ENCODE measurements at places on chromosomes 13 and 19.
A peak's percentile ranks its signal among the peaks of the same experiment; 100 is the strongest.

DNA sequence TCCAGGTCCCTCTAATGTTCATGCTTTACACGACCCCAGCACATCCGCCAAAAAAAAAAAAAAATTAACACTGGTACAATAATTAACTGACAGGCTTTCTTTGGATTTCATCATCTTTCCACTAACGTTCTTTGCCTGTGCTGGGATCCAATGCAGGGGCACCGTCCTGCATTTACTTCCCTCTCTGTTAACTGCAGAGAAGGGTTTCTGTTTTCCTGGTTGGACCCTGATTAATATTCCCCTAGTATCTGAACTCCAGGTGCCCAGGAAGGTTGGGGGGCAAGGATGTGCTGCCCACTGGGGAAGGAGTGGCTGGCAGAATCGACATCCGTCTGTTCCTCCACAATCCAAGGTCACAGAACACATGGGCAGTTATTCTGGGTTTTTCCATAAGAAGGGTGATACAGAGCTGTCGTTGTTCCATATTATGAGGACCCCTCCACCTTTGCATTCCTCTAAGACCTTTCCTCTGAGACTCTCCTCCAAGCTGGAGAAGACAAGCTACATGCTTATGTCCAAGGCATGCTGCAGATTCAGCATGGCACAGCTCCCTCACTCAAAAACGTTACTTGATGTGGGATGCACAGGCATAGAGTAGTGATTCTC, 4.5 kb upstream of the LAIR1 start:
- no peak for DNase-seq

DNA sequence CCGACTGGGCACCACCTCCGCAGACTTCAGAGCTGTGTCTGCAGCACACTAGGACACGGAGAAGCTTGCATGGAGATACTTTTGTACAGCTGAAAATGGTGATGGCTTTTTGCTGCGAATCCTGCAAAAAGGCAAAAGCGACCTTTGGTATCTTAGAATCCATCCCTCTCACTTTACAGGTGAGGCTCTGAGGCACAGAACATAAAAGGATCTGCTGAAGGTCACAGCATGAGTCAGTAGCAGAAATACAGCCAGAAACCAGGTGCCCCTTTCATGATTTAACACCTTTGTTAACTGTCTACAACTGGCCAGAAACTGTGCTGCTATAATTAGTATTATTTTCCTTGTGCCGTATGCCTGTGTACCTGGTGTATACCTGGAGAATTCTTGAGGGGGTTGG, 48.3 kb downstream of the EFNB2 start:
- DNase-seq, result no peak

GRCh38 chr13:111380431-111380830, 60.0 kb downstream of the TEX29 start:
- DNase-seq, result no peak

GRCh38 chr13:26816881-26817280, 56.3 kb upstream of the GPR12 start:
- DNase-seq, result no peak

- peak; percentile 56 for DNase-seq
Observed at GRCh38 chr19:10419200-10419645, 1.1 kb upstream of the PDE4A start.

GRCh38 chr13:40664350-40665125, 1.9 kb downstream of the FOXO1 start:
- DNase-seq, result peak; percentile 71

- no peak for DNase-seq
Observed at GRCh38 chr13:79908381-79908780, 427.4 kb downstream of the NDFIP2 start.

DNA sequence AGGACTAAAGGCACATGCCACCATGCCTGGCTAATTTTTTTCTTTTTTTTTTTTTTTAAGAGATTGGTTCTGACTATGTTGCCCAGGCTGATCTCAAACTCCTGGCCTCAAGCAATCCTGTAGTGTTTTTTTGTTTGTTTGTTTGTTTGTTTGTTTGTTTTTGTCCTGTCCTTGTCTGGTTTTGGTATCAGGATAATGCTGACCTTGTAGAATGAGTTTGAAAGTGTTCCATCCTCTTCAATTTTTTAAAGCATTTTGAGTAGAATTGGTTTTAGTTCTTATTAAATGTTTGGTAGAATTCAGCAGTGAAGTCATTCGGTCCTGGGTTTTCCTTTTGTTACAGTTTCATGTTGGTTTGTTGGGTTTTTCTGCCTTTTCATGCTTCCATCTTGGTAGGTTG, 19.2 kb downstream of the CEACAM4 start:
- no peak for DNase-seq

DNA sequence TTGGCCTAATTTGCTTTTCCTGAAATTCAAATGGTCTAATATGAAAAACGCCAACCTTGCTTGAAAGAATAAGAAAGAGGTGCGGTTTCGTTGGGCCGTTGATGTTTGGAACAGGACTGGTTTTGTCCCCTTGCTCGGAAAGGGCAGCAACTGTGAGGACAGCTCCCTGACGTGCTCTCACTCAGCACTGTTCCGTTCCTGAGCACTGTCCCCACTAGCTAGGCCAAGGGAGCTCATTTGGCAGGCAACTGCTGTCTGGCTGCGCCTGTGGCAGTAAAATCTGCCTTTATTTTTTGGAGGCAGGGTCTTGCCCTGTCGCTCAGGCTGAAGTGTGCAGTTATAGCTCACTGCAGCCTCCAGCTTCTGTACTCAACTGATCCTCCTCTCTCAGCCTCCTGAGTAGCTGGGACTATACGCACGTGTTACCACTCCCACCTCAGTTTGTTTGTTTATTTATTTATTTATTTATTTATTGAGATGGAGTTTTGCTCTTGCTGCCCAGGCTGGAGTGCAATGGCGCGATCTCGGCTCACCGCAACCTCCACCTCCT, 4.5 kb downstream of the LDLR start:
- DNase-seq, result no peak

- no peak for DNase-seq
Observed at GRCh38 chr19:47497821-47498520, 14.0 kb upstream of the KPTN start.

DNA sequence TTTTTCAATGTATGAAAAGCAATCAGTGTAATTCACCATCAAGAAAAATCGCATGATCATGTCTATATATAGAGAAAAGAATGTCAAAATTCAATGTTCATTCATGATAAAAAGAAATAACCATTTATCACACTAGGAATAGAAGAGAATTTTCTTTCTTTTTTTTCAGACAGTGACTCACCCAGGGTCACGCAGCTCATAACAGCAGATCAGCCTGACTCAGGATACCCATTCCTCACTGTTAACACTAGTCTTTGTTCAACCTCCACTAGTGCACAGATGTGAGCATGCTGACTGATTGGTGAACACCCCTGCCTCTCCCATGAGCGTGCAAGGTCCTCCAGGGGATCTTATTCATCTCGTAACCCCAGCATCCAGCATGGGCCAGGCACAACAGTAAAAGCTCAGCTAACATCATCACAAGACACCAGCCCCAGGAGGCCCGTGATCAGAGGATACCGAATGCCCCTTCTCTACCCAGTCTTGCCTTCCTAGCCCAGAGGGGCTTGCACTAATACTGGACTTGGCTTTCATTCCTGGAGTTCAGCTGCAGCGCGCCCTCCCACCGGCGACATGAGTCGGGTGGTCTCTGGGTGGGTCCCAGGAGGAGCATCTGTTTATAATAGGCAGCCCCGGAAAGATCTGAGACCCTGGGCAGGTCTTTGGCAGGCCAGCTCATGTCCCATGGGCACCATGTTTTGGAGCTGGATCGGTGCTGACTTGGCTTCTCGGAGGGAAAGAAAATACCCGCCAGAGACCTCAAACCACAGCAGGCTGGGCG, 539.5 kb upstream of the SLC10A2 start:
- no peak for DNase-seq

- DNase-seq, result peak; percentile 18
Observed at GRCh38 chr13:52809310-52809769, 39.1 kb downstream of the PCDH8 start.

DNA sequence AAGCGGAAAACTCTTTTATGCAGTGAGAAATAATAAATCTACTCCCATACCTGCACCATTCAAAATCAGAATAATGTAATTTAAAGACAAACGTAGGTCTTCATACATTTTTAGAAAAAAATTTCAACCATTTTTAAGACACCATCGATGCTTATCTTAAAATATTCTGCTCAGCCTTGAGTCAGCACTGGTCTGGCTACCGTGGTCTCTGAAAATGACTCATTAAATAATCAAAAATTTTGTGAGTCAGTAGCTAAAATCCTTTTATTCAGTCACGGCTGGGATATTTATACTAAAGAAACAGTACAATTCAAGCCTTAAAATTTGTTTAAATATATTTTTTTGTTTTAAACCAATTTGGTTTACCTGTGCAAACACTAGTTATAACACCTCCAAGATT, 2862.8 kb upstream of the PCDH20 start:
- no peak for DNase-seq

- no peak for DNase-seq
Observed at GRCh38 chr13:39379667-39380655, 223.0 kb downstream of the LHFPL6 start.

- DNase-seq, result no peak
Observed at GRCh38 chr19:49889038-49889686, 7.5 kb downstream of the IL4I1 start.

DNA sequence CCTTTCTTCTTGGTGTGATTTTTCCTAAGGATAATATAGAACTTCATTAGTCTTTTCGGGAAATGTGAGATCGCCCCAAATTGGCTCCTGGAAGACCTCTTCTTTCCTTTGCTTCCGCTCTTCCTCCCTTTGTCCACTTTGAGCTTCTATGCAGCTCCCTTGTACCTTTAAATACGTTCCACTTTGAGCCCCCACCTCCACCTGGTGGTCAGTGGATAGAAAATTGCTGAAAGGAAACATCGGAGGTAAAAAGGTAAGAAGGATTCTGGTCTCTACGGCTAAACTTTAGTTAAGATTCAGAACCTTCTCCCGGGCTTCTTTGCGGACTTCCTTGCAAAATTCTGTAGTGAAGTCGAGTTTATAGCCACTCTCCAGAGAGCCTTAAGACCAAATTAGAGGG, 55.0 kb upstream of the TM9SF2 start:
- DNase-seq, result no peak

- DNase-seq, result no peak
Observed at GRCh38 chr13:112060899-112061366, 6.0 kb upstream of the SOX1 start.

DNA sequence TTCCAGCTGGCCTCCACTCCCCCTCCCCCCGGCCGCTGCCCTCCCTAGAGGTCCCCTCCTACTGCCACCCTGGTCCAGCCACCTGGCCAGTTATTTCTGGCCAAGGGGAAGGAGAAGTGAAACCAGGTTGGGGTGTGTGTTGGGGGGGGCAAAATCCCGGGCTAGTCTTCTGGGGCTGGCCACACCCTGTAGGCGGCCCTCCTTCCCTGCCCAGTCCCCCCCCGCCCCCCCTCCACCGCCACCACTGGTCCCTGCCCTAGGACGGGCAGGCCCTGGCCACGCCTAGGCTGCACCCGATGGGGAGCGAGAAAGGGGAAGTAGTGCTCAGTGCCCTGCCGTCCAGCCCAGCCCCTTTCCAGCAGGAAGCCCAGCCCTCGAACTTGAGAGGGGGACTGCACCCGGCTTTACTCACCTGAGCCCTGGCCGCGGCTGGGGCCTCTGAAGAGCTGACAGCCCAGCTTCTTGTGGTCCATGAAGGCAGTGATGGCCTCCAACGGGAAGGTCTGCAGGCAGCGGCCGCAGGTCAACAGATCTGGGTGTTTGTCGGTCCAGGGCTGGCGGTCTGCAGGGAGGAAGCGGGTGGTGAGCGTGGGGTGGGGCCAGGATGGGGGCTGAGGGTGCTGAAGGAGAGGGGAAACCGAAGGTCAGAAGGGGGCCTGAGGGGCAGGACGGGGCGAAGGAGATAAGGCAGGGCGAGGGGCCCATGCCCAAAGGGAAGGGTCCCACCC, 813 bp downstream of the ZNF296 start:
- peak; percentile 19 for DNase-seq

DNA sequence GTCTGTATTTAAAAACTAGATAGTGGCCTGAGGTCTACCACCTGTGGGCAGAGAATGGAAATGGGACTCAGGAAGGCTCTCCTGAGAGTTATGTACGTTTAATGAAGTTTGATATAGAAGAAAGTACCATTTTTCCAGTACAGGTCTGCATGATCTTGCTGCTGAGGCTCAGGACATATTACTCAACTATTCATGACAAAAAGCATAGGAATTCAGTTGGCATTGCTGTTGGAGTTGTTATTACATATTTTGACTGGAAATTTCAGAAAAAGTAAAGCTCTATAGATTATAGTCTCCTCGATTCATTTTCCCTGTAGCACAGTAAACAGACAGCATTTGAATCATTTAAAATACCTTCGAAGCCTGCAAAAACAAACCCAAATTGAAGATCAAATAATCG, 469.8 kb downstream of the DCT start:
- no peak for DNase-seq

DNA sequence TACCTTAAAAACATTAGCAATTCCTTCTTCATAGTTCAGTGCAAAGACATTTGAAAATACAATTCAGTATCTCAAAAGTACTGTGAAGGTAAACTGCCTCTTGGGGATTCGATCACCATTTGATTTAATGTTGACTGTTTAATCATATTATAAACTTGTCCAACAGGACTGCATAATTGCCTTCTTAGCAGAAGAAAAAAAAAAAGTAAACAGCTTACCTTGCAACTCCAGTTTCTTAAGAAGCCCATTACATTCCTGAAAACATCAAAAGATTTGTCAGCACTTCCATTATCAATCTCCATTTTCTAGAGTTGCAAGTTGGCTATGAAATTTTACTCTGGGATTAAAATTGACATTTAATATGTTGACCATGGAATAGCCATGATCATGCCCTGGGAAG, 1154.6 kb downstream of the OLFM4 start:
- DNase-seq, result no peak

- no peak for DNase-seq
Observed at GRCh38 chr13:39197647-39198007, 159.4 kb downstream of the NHLRC3 start.

GRCh38 chr13:97849305-97849704, 104.2 kb upstream of the IPO5 start:
- no peak for DNase-seq

GRCh38 chr19:28744014-28744413, 468.9 kb downstream of the UQCRFS1 start:
- DNase-seq, result no peak

DNA sequence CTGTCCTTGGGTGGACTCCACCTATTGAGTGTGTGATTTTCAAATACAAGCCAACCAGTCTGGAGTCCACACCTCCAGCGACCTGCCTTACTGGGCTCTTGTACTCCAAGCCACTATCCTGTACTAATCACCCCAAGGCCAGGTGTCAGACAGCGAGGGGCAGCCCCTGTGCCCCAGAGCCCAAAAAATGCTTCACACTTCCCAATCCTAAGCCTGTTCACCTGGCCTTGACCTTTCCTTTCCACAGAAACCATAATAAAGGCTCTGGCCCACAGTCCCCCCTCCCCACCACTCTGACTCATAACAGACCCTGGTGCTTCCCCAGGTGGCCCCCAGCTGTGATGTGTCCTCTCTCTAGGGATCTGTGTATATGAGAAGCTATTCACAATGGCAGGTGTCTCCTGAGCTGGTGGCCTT, 3.9 kb downstream of the CD209 start:
- DNase-seq, result no peak

GRCh38 chr19:958967-959855, 24.9 kb upstream of the WDR18 start:
- DNase-seq, result peak; percentile 50
